Renal cortex interstitium (tissue), 15 donors: ENCODE measurements at places on chromosomes 13 and 19. TPM values are rescaled to one million over a fixed set of nuclear protein-coding genes. Genes with fewer than 3 reads are reported as not detected.

- DNase-seq, result no peak
Observed at GRCh38 chr13:31747291-31747690, 8.0 kb downstream of the RXFP2 start.

DNA sequence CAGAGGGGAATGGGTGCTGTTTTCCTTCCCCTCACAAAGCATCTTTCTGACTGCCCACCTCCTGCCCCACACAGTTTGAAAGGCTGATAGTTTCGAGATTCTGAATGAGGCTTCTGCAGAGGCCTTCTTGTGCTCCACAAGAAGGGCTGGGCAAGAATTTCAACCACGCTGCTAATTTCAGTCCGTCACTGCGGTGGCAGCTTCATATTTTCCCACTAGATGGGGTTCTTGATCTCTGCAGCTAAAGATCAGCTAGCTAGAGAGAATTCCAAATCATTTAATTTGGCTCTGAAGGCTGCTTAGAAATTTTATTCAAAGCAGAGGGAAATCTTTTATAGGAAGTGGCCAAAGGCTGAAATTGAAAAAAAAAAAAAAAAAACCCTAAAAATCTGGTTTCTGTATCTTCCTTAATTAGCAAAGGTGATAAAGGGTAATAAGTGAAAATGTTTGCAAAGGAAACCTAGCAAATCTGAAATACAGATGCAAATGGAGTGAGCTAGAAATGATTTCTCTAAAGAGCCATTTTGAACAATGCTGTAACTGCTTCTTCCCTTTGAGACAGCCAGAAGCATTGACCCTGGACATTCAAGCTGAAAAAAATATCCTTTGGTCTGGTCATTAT is 38.0 kb upstream of the C13orf42 start:
- DNase-seq, result peak; percentile 37

CGB2 gene
- not detected for polyA plus RNA-seq

STOML3 gene
- polyA plus RNA-seq, result not detected

GRCh38 chr19:16594131-16594586 is 21.9 kb upstream of the SLC35E1 start:
- DNase-seq, result no peak

- DNase-seq, result no peak
Observed at GRCh38 chr19:46428239-46429135, at the start of gene PNMA8C. Gene PNMA8C, minus strand, starts transcription at chr19:46428936. Its CDS starts 577 bp downstream, at chr19:46428359.

DNA sequence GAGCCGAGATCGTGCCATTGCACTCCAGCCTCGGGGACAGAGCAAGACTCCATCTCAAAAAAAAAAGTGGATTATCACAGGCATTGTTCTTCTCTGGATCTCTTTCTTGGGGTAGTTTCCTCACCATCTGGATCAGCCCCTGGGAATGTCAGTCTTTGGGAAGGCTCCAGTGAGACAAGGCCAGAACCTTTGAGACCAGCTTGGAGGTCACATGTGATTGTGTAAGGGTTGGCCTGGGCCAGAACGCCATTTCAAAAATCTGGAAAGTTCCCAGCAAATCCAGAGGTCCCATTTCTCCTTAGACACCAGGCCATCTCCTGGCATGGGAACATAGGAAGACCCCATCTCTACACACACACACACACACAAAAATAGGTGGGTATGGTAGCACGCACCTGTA is 14.2 kb upstream of the ANGPTL8 start:
- DNase-seq, result no peak

RASA3 gene
- 14.2 TPM for polyA plus RNA-seq

GRCh38 chr13:45385907-45386553 is 32.1 kb downstream of the SLC25A30 start:
- no peak for DNase-seq
